ENCODE measurements at places on chromosomes 16 and 17.

- DNase-seq = peak; percentile 54
These were observed 209.7 kb downstream of the RBFOX3 start for GRCh38 chr17:79400989-79401703.

DNA sequence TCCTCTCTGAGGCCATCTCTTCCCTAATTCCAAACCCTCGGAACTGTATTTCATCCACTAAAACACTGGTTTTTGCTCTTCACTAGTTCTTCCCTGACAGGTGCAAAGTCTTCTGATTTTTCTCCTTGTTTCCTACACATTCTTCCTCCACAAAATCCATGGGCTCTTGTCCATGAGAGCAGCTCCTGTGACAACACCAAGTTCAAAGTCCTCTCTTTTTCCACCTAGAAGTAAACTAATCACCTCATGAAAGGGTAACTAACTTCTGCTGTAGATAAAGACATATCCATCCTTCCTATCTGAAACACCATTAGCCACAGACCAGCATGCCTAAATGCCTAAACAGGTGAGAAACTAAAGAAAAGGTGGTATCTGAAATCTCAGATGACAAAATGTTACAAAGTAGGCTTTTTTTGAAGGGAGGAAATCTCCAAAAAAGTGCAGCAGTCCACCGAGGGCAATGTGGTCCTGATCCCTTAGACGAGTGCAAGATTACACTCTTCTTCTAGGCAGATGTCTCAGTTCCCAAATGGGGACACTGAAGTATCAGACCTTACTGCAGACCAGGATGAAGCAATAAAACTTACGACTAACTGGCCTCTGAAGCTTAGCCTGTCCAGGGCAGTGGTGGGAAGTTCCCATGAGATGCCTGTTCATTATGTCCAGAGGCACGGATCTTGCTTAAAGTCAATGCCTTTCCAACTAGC is 2.8 kb downstream of the PIP4K2B start:
- DNase-seq = peak; percentile 21

- DNase-seq = no peak
These were observed 1.7 kb upstream of the CES5A start for GRCh38 chr16:55876854-55877253.

- DNase-seq = no peak
These were observed 1.3 kb upstream of the PABPN1L start for GRCh38 chr16:88867581-88868246.

DNA sequence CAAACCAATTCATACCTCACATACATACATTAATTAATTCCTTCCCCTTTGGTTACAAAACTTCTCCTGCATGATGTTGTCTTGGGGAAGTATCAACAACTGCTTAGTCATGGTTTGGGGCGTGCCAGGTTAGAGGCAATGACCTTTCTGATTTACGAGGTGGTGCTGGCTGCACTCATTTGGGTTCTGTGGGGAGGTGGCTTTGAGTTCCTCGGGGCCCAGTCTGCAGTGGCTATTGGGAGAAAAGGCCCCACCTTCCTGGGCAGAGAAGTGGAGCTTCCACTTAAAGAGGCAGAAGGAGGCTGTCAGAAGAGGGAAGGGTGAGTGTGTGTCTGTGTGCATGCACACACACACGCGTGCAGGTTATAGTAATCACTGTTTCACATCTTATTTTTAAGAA is 10.2 kb upstream of the ETV4 start:
- peak; percentile 82 for DNase-seq

DNA sequence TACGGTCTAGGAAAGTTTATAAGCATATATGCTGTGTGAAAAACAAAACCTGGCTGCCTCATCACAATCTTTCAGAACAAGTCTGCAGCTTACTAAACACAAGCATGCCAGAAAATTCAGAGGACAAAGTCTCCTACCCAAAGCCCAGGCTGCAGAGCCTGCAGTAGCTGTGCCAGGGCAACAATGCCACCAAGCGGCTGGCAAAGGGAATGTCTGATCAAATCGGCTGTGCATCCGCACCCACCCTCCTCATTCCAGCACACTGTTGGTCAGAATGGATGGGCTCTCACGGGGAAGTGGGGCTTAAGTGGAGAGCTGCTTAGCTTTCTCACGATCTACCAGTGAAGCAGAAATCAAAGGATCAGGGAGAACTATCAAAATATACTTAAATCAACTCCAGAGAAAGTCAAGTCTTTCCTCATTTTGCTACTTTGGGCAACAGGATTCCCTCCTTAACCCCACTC is 73.5 kb downstream of the CYTH1 start:
- peak; percentile 75 for DNase-seq

DNA sequence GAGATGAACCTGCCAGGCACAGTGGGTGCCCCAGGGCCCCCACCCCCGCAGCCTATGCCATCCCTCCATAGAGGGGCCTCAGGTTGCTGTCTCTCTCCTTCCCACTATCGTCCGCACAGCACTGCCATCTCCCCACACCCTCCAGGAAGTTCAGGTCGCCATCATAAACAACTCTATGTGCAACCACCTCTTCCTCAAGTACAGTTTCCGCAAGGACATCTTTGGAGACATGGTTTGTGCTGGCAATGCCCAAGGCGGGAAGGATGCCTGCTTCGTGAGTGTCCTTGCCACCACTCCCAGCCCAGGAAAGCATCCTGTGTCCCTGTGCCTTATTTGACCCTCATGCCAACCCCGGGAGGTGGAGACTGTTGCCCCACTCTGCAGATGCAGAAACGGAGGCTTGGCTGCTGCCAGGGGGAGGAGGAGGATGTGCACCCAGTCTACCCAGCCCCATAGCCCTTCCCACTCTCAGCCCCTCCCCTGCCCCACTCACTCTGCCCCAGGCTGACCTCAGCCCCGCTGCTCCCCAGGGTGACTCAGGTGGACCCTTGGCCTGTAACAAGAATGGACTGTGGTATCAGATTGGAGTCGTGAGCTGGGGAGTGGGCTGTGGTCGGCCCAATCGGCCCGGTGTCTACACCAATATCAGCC is 3.9 kb downstream of the PRSS21 start:
- no peak for DNase-seq

- DNase-seq = no peak
These were observed 1.1 kb upstream of the NHLRC4 start for GRCh38 chr16:565419-566330.

DNA sequence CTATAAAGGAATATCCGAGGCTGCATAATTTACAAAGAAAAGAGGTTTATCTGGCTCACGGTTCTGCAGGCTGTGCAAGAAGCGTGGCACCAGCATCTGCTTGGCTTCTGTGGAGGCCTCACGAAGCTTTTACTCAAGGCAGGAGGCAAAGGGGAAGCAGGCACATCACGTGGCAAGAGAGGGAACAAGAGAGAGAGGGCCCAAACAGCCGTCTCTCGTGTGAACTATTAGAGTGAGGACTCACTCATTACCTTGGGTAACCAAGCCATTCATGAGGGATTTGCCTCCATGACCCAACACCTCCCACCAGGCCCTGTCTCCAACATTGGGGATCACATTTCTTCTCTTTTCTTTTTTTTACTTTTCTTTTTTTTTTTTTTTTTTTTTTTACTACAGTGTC is 7.5 kb upstream of the ALKBH5 start:
- no peak for DNase-seq

- DNase-seq = no peak
These were observed 2.1 kb upstream of the C1QL1 start for GRCh38 chr17:44970136-44970741.

DNA sequence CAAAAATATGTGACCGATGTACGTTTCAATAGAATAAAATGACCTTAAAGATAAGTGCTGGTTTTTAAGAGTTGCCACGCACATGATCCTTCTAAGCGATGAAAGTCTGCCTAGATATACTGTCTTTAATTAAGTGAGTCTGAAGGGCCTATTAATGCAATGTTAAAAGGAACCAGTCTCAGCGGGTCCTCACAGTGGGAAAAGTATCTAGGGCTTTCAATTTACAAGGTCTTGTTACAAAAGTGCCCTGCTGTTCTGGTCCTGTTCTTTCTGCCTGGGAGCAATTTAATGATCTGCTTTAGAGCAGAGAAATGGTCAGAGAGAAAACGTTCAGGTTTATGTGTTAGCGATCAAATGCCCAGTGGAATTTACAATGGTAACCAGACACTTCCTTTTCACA is 864.0 kb downstream of the KCNJ2 start:
- no peak for DNase-seq

DNA sequence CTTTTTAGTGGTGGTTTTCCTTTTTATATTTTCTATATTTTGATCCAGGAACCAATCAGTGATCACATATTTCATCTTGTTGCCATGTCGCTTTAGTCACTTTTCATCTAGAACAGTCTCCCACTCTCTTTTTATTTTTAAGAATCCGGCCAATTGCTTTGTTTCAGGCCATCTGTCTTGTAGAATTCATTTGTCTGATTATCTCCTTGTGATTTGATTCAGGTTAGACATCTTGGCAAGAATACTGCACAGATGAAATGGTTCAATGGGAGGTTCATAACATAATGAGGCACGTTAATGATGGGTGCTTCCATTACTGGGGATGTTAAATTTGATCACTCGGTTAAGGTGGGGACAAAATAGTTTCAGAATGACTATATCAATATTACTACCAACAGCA is 49.1 kb downstream of the NUP88 start:
- no peak for DNase-seq

DNA sequence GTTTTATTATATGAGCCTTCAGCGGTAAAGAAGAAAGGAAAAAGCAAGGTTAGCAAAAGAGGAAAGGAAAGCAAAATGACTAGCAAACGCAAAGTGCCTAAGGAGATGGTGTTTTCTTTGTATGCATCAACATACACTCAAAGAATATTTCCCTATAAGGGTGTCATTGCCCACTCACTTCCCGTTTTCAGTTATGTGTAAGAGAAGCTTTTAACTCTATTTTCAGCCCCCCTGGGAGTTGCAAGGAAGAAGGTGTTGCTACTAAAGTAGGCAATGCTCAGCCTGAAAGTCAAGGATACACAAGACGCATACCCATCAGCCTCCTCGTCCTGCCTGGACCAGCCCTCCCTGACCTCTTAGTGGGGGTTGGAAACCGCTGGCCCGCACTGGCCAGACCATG is 267.7 kb upstream of the ZFHX3 start:
- DNase-seq = no peak

GRCh38 chr17:8287651-8288335 is 677 bp upstream of the RANGRF start:
- DNase-seq = no peak

Measured in AML-193 (cell line).